ENCODE measurements at places on chromosomes 16 and 17. TPM values are rescaled to one million over a fixed set of nuclear protein-coding genes. Genes with fewer than 3 reads are reported as not detected.

The HS3ST3A1 gene
- total RNA-seq = 0.41 TPM

The TMEM219 gene
- total RNA-seq = 57.9 TPM

The ACSM3 gene
- not detected for total RNA-seq

The KRT39 gene
- total RNA-seq = not detected

The NDE1 gene
- total RNA-seq = 26.2 TPM

The HOXB7 gene
- total RNA-seq = 0.70 TPM

The NME1 gene
- total RNA-seq = 26.6 TPM

The ASGR2 gene
- 2.2 TPM for total RNA-seq

The TBC1D28 gene
- not detected for total RNA-seq

The SLC16A5 gene
- total RNA-seq = 7.8 TPM

- H3K27ac ChIP-seq = no peak overlapping the region
- no peak overlapping the region for H3K4me3 ChIP-seq
- H3K4me1 ChIP-seq = no peaks in the 10 kb centered on the region
- no peaks in the 10 kb centered on the region for H3K27me3 ChIP-seq
Measured at GRCh38 chr16:81500833-81501521, 56.4 kb downstream of the CMIP start.

- peak overlapping the region; percentile 75 for H3K27ac ChIP-seq
- H3K27me3 ChIP-seq = no peaks in the 10 kb centered on the region
- peak overlapping the region; percentile 13 for H3K4me3 ChIP-seq
- peak; percentile 50 for DNase-seq
- peaks cover 27% of the 10 kb centered on the region for H3K4me1 ChIP-seq
Measured at GRCh38 chr17:38922538-38923297, 2.7 kb upstream of the LASP1NB start.

GRCh38 chr16:1890024-1890707, 18.2 kb upstream of the MEIOB start:
- H3K4me1 ChIP-seq = no peaks in the 10 kb centered on the region
- H3K36me3 ChIP-seq = no peaks in the 10 kb centered on the region
- DNase-seq = no peak
- no peak overlapping the region for H3K4me3 ChIP-seq
- H3K27me3 ChIP-seq = peaks cover 8% of the 10 kb centered on the region
- H3K27ac ChIP-seq = no peak overlapping the region

DNA sequence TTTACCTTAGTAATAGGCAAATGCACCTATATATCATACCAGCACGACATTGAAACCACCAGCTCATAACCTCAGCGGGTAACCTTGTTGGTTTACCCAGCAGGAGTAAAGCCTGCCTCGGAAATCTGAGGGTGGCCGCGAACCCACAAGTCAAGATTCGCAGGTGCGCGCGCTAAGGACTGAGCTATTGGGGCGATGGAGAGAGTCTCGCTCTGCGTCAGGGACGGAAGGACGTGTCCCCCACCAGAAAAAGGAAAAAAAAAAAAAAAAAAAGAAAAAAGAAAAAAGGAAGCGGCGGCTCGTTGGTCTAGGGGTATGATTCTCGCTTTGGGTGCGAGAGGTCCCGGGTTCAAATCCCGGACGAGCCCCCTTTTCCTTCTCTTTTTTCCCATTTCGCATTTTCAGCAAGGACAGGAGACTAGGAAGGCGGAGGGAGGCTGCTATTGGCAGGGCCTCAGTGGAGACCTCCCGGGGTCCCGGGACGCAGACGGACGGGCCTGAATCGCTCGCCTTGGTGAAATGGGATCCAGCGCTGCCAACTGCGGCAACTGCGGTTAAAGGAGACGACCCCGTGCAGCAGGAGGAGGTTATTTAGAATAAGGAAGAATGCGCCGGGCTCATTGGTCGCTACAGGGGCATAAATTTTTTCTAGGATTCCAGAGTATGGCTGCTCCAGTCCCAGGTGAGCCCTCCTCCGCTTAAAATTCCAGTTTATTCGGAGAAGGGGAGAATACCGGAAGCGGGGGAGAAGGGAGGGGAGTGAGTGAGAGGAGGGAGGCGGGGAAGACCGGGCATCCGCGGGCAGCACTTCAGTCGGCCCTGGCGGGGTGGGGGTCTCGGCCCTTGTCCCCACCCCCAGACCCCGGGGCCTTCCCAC, at the start of gene OR1F1:
OR1F1 (plus strand) TSS at position 407 of the 877 bp plus-strand sequence.
- H3K27ac ChIP-seq = no peak within 1 kb of the TSS
- DNase-seq = no peak
- H3K4me1 ChIP-seq = peaks cover 4% of the 10 kb centered on the region
- H3K27me3 ChIP-seq = peaks cover 94% of the 10 kb centered on the region
- H3K36me3 ChIP-seq = no peaks in the 10 kb centered on the region

DNA sequence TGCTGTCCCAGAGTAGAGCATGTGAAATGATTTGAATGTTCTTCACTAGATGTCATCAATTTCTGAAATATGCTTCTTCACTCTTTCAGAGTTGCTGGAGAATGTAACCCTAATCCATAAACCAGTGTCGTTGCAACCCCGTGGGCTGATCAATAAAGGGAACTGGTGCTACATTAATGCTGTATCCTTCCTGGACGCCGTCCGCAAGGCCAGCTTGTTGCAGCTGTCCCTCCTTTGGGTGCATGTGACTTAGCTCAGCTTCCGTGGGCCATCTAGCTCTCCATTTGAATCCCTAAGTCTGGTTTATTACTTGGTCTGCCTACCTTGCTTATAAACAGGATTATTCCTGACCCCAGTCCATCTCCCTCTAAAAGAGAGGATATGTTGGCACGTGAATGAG, 58.8 kb downstream of the USP10 start:
- H3K4me3 ChIP-seq = no peak overlapping the region
- H3K4me1 ChIP-seq = peaks cover 12% of the 10 kb centered on the region
- H3K27me3 ChIP-seq = no peaks in the 10 kb centered on the region
- no peak for DNase-seq

- no peak overlapping the region for H3K27ac ChIP-seq
- H3K36me3 ChIP-seq = no peaks in the 10 kb centered on the region
- DNase-seq = no peak
- H3K4me1 ChIP-seq = peaks cover 23% of the 10 kb centered on the region
- no peaks in the 10 kb centered on the region for H3K27me3 ChIP-seq
- H3K4me3 ChIP-seq = no peak overlapping the region
Measured at GRCh38 chr16:69399361-69399760, 13.6 kb upstream of the TERF2 start.

- no peaks in the 10 kb centered on the region for H3K27me3 ChIP-seq
- no peak overlapping the region for H3K4me3 ChIP-seq
- DNase-seq = no peak
- no peak overlapping the region for H3K27ac ChIP-seq
Measured at GRCh38 chr17:1703063-1703462, 7.1 kb downstream of the TLCD2 start.

GRCh38 chr17:77076124-77076830, 64.5 kb upstream of the SEC14L1 start:
- no peak overlapping the region for H3K4me3 ChIP-seq
- H3K27ac ChIP-seq = no peak overlapping the region
- DNase-seq = no peak
- H3K27me3 ChIP-seq = no peaks in the 10 kb centered on the region

GRCh38 chr17:83034525-83034924, 44.9 kb upstream of the METRNL start:
- no peaks in the 10 kb centered on the region for H3K27me3 ChIP-seq
- H3K4me1 ChIP-seq = no peaks in the 10 kb centered on the region
- DNase-seq = no peak
- H3K27ac ChIP-seq = no peak overlapping the region
- no peaks in the 10 kb centered on the region for H3K36me3 ChIP-seq

- H3K27ac ChIP-seq = no peak overlapping the region
- H3K36me3 ChIP-seq = no peaks in the 10 kb centered on the region
- H3K27me3 ChIP-seq = no peaks in the 10 kb centered on the region
- no peak overlapping the region for H3K4me3 ChIP-seq
- peaks cover 43% of the 10 kb centered on the region for H3K4me1 ChIP-seq
Measured at GRCh38 chr16:67663151-67663876, 2.6 kb downstream of the PARD6A start.

DNA sequence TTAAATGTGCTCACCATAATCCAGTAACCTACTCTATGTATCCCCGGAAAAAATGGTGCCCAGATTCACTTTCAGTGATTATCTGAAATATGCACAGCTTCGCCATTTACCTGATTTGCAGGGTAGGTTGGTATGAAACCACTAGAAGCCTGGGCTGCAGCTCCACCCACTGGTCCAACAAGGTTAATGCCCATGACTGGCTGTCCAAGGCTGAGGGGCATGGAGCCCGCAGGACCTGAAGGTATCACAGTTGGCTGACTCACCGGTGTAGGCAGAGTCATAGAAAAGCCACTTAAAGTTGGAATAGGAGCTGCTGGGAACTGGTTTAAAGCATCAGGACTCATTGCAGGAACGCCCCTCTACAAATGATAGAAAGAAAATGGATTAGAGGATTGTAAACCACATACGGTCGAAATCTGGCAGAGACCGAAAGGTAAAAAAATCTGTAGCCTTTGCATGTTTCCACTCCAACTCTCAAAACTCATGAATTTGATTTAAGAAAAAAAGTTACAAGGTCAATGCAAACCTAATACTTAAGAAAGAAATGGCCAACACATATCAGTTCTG, 38.6 kb downstream of the SYNRG start:
- peaks cover 78% of the 10 kb centered on the region for H3K36me3 ChIP-seq
- no peaks in the 10 kb centered on the region for H3K4me1 ChIP-seq
- H3K27me3 ChIP-seq = no peaks in the 10 kb centered on the region
- H3K27ac ChIP-seq = no peak overlapping the region
- peak; percentile 19 for DNase-seq

DNA sequence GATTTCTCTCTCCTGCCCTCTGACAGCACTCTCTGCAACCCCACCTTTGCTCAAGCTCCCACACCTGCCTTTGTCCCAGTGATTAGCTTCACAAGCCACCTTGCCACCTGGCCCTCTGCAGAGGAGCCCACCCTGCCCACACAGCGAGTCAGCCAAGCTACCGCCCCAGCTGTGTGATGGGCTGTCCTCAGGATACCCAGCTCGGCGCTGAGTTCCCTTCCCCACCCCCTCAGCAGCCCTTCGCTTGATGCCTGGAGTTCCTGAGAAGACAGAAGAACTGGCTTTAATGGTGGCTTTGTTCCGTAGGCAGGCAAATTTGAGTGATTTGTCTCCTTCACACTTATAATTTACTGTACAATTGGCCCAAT, 266.4 kb downstream of the CBLN1 start:
- H3K36me3 ChIP-seq = no peaks in the 10 kb centered on the region
- DNase-seq = no peak
- no peak overlapping the region for H3K4me3 ChIP-seq
- no peak overlapping the region for H3K27ac ChIP-seq
- H3K4me1 ChIP-seq = no peaks in the 10 kb centered on the region

DNA sequence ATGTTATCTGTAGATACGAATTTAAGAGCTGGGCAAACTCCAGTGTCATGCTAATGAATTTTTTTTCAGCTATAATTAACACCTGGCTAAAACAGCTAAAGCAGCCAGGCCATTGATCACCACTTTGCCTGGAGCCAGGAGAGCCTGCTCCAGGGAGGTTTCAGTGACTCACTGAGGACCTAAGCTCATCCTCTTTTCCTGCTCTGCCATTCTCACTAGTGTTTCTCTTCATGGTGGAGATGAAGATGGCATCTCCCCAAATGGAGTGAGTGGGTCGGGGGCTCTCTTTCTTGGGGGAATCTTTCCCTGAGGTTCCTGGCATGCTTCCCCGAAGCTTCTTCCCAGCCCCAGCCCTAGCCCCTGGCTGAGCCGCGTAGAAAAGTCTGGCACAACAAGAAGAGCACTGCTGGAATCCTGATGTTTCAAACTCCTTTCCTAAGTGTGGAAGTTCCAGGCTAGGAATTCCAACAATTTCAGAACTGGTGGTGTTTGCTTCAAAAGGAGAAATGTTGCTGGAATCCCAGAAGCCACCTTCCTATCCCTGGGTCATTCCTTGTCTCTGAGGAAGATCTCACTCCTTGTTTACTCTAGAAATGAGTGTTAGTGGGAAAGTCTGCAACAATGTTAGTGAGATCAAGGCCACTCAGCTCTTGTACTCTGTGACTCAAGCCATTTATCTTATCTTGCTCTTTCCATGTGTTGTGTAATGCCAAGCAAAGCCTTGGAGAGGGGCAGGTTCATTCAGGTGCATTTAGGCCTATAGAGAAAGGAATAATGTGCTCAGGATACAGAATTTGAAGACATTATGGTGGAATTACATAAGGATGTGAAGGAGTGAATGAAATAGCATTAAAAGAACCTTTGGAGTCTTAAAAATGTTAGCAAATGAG, 26.0 kb upstream of the B4GALNT2 start:
- H3K27me3 ChIP-seq = no peaks in the 10 kb centered on the region
- no peak overlapping the region for H3K4me3 ChIP-seq
- no peak for DNase-seq
- no peak overlapping the region for H3K27ac ChIP-seq

- H3K27ac ChIP-seq = no peak overlapping the region
- no peaks in the 10 kb centered on the region for H3K4me1 ChIP-seq
- no peaks in the 10 kb centered on the region for H3K27me3 ChIP-seq
Measured at GRCh38 chr16:30971298-30971697, 13.7 kb upstream of the HSD3B7 start.

- H3K4me1 ChIP-seq = no peaks in the 10 kb centered on the region
- no peak overlapping the region for H3K4me3 ChIP-seq
- no peaks in the 10 kb centered on the region for H3K36me3 ChIP-seq
- no peak overlapping the region for H3K27ac ChIP-seq
Measured at GRCh38 chr16:57725554-57725953, 10.0 kb upstream of the KATNB1 start.

GRCh38 chr16:88619859-88620815, 18.2 kb upstream of the IL17C start:
- H3K4me3 ChIP-seq = no peak overlapping the region
- H3K27ac ChIP-seq = no peak overlapping the region
- no peak for DNase-seq
- peaks cover 39% of the 10 kb centered on the region for H3K36me3 ChIP-seq
- H3K27me3 ChIP-seq = no peaks in the 10 kb centered on the region
- no peaks in the 10 kb centered on the region for H3K4me1 ChIP-seq

DNA sequence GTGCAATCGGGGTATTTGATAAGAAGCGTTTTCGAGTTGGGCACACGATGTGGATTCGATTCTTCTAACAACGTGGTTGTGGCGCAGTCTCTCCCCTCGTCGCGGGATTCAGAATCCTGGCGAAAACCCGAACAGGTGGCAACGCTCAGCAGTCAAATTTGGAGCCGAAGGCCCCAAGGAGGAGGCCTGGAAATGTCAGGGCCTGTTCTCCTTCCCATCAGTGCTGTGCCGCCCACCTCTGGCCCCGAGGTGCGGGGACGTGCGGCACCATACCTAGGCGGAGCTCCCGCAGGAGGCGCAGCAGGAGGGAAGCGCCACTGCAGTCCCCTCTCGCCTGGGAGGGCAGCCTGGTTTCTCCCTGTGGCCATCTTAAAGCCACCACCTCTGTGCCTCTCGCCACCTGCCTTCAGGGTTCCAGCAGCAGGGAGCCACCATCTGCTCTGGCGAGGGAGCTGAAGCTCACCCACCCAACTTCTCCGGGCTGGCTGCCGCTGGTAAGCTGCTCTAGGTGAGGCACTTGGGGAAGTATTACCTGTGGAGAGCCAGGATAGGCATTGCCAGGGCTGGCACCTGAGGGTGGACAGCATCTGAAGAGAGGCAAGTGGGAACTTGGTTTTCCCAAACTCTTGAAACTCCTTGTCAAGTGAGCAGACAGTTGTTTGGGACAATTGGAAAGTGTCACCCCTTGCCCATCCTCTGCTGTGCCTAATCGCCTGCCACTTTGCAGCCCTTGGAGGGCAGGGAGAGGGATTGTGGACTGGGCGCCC, 2.6 kb upstream of the AATF start:
- no peaks in the 10 kb centered on the region for H3K36me3 ChIP-seq
- H3K4me3 ChIP-seq = no peak overlapping the region
- no peak overlapping the region for H3K27ac ChIP-seq
- H3K27me3 ChIP-seq = peaks cover 68% of the 10 kb centered on the region

All from gastrocnemius medialis (tissue), 4 donors.